ENCODE measurements at places on chromosomes 5 and 9. TPM values are rescaled to one million over a fixed set of nuclear protein-coding genes. Genes with fewer than 3 reads are reported as not detected.

- no peak for DNase-seq
These were observed 43.6 kb downstream of the GNAQ start for GRCh38 chr9:77987880-77988525.

DNA sequence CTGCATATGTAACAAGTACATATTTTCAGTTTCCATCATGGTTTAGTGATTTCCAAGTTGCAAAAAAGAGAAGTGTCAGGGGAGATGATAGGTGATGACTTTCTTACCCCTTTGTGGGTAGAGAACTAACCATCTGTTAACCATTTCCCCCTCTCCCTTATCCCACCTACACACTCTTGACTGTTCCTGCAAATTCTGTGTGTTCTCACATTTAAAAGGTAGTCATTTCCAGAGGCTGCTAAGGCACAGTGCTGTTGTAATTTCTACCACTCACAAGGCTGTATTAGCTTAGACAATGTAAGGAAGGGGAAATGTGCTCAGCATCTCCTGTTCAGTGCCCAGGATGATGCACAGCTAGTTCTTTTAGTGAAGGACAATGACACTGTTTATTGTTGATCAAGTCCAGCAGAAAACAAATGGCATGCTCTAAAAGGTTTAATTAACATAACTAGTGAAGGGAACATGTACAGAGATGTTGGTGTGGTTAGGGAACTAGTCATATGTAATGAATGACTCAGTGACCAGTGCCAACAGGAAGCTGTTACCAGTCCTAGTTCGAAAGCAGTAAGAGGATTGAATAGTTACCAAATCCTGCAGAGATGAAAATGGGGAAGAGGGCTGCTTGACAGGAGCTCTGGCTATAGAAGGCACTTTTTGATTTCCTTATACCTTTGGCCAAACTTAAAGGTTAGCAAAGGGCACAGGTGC is 165.1 kb downstream of the PLK2 start:
- DNase-seq: no peak

DNA sequence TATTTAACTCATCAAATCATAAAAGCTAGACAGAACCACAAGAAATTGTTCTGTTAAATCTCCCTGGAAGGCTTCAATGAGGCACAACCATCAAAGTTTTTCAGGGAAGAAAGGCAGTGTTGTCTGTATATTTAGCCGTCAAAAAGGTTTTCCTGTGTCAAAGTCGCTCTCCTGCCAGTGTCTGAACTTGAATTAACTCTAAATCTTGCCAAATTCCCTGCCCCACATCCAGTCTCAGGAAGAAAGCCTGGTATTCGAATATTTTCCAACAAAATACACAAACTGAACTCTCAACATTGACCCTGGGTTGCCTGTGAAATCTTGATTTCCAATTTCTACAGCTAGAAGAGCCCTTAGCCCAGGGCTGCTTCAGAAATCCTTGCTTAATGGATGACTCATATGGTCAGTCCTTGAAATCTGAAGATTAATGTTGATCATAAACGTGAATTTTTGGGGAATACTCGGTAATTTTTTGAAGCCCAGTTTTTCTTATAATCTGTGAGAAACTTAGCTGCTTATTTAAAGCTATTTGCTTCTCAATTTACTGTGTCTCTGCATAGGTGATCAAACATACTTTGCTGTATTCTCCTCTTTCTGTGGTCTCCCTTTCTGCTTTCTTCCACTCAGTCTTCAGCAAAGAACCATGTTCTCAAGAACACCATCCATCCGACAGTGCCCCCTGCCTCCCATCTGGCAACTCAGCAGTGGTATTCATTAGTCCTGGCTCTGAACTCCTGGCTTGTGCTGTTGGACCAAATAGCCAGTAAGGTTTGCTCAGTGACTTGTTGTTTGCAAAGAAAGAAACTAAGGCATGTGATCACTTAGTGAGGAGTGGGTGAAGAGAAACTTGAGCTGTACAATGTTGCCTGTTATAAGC is 58.9 kb downstream of the NREP start:
- DNase-seq: no peak

DNA sequence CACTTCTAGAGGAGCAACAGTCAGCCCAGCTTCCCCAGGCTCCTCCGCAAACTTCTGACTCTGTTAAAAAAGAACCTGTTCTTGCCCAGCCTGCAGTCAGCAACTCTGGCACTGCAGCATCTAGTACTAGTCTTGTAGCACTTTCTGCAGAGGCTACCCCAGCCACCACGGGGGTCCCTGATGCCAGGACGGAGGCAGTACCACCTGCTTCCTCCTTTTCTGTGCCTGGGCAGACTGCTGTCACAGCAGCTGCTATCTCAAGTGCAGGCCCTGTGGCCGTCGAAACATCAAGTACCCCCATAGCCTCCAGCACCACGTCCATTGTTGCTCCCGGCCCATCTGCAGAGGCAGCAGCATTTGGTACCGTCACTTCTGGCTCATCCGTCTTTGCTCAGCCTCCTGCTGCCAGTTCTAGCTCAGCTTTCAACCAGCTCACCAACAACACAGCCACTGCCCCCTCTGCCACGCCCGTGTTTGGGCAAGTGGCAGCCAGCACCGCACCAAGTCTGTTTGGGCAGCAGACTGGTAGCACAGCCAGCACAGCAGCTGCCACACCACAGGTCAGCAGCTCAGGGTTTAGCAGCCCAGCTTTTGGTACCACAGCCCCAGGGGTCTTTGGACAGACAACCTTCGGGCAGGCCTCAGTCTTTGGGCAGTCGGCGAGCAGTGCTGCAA is 72.8 kb downstream of the NUP214 start:
- DNase-seq: no peak

DNA sequence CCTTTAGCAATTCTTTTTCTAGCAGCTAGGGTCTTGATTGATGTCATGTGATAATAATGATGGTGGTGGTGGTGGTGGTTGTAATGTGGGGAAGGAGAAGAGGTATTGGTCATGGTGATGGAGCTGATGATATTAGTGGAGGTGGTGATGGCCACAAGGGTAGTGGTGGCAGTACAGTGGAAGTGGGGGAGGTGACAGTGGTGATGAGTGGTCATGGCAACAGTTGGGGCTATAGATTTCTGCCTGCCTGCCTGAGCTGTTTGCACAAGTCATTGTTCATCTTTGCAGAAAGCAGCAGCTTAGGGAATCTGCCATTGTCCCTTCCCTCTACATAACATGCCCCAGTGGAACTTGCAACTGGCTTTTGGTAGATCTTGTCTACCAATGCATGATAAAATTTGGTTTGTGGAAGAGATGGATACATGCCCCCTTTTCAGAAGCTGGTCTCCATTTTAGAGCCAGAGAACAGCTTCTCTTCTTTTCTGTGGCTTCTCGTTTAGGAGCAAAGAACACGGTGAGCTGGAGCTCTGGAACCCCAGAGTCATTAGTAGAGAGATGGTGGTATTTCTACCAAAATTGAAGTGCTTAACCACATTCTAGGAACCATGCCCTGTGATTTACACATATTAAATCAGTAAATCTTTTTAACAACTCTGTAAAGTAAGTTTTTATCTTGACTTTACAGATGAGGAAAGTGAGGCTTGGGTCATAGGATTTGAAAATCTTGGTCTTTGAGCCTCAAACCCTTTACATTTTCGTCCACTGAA is 100.3 kb downstream of the AOPEP start:
- no peak for DNase-seq

DNA sequence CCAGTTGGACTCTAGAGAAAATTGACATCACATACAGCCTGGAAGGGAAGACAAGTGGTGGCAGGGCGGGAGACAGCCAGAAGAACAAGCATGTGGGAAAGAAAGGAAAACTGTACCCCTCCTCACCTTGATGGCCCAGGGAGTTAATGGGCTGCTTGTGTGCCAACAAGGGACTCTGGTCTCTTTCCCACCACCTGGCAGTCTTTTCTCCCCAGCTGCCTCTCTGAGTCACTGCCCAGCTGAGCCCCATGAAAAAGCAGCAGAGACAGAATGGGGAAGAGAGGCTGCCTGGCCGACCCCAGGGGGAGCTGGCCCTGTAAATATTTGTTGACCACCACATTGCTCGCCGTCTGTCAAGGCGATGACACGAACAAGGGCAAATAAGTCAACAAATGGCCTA is 359.4 kb downstream of the ENC1 start:
- no peak for DNase-seq

GRCh38 chr5:15995341-15996052 is 184.1 kb downstream of the MARCHF11 start:
- DNase-seq: no peak

GRCh38 chr5:87411586-87411972 is 1.2 kb downstream of the CCNH start:
- DNase-seq: no peak

DNA sequence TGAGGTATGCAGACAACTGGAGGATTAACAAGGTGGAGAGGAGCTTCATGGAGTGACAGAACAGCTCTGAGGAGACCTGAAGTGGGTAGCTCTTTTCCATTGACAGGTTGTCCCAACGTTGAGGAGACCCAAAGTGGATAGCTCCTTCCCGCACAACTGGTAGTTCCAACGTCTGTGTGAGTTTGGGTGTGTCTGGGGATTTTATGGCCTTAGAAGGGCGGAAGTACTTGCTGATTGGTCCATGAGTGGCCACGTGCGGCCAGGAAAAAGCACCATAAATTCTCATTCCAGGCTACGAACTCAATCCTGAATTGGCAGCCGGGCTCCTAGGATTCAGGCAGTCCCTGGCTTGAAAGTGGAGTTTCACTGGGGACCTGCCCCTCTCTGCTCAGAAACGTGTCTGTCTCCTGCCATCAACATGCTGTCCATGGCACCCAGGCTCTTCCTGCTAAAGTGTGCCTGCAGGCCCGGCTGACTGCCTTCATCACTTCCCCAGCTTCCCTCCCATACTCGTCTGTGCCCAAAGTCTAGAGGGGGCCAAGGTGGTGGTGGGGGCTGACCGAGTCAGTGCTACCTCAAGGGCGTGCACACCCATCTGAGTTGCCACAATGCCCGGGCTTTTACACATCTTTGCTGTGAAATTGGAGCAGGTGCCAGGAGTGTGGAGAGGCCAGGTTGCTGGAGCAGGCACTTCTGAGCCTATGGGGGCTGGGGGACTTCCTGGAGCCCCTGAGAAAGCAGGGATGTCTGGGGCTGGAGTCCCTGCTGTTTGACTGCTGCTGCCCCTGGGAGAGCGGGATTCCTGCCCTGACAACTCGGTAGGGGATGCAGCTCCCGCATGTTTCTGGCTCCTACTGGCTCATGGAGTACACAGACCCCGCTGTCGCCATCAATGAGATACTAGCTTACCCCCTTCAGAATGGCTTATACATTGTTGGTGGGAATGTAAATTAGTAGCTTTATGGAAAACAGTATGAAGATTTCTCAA is 2034.6 kb upstream of the ACO1 start:
- no peak for DNase-seq

DNA sequence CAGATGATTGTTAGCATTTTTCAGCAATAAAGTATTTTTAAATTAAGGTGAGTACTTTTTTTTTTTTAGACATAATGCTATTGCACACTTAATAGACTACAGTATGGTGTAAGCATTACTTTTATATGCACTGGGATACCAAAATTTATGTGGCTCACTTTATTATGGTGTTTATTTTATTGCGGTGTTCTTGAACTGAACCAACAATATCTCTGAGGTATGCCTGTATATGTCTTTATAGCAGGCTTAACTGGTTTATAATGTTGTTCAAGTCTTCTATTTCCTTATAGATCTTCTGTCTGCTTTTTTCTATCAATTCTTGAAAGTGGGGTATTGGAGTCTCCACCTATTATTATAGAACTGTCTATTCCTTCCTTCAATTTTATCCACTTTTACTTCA is 18.0 kb downstream of the ZBTB43 start:
- DNase-seq: no peak

DNA sequence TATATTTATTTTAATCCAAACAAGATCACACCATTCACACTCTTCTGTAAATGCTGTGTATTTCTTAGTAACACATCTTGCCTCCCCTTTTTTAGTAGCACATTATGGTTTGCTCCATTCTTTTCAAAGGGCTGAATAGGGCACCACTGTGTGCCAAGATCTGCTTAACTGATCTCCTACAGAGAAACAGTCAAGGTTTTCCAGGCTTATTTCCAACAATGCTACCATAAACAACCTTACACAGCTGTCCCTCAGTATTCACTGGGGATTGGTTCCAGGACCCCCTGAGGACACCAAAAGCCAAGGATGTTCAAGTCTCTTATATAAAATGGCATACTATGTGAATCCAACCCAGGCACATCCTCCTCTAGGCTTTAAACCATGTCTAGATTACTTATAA is 16.5 kb downstream of the GOLM1 start:
- no peak for DNase-seq

DNA sequence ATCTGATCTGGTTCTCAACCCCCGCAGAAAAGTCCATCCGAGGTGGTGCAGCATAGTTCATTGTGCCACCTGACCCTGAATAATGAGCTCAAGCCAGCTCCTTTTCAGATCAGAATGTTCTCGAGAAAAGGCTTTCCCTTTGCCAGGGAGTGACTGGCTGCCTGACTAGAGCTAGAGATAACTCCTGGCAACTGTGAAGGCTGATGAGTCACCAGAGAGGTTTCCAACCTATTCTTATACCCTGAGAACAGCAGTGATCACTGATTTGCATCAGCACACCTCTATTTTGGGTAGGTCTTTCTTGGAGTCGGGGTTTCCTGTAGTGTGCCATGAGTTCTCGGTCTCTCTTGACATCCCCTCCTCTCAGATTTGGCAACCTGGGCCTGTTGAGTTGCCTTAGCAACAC is 127.9 kb downstream of the PIK3R1 start:
- peak; percentile 80 for DNase-seq

GRCh38 chr9:99040911-99041582 is 63.9 kb upstream of the TGFBR1 start:
- no peak for DNase-seq

- no peak for DNase-seq
These were observed 7.1 kb upstream of the DMXL1 start for GRCh38 chr5:119063579-119064379.

GRCh38 chr5:78985725-78986223 is 664 bp upstream of the ARSB start:
- no peak for DNase-seq

GRCh38 chr5:1333986-1334385 is 10.9 kb downstream of the CLPTM1L start:
- DNase-seq: no peak

DNA sequence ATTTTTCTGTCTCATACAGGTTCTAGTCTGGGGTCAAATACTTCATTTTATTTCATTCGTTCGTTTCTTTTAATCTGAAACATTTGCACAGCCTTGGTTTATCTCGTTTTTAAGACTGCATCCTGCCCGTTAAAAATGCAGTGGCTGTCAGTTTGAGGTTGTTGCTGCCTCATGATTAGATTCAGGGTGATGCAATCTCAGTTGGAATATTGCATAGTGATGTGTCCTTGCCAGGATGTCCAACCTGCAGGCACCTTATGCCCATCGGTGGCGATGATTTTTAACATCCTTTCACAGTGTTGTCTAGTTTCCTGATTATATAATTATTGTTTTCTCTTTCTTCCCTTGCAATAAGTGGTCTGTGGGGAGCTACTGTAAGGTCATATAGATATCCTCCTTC is 45.1 kb downstream of the SH3GL2 start:
- no peak for DNase-seq

GRCh38 chr5:71924980-71925379 is 182.3 kb upstream of the MAP1B start:
- DNase-seq: no peak

ARL14EPL gene
- not detected for total RNA-seq

OR2V2 gene
- not detected for total RNA-seq

PCDHB2 gene
- total RNA-seq: 1.8 TPM

GPX8 gene
- 17.5 TPM for total RNA-seq

HOMER1 gene
- 30.1 TPM for total RNA-seq

HAVCR1 gene
- total RNA-seq: not detected
